ENCODE measurements at places on chromosomes 4 and X. TPM values are rescaled to one million over a fixed set of nuclear protein-coding genes. Genes with fewer than 3 reads are reported as not detected.
A peak's percentile ranks its signal among the peaks of the same experiment; 100 is the strongest.

DNA sequence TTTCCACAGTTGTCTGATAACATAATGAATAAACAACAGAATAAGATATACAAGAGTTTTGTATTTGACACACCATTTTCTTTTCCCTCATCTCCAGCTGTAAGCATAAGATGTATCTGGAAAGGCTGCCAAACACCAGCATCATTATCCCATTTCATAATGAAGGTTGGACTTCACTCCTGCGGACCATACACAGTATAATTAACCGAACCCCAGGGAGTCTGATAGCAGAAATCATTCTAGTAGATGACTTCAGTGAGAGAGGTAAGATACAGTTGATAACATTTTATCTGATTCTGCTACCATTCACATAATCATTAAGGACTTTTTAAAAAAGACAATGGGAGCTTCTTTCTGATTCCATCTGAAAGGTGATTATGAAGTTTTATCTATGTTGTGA is 535.2 kb downstream of the GALNTL6 start:
- no peak for DNase-seq

- DNase-seq: no peak
These were observed 62.0 kb downstream of the SLAIN2 start for GRCh38 chr4:48403358-48403757.

DNA sequence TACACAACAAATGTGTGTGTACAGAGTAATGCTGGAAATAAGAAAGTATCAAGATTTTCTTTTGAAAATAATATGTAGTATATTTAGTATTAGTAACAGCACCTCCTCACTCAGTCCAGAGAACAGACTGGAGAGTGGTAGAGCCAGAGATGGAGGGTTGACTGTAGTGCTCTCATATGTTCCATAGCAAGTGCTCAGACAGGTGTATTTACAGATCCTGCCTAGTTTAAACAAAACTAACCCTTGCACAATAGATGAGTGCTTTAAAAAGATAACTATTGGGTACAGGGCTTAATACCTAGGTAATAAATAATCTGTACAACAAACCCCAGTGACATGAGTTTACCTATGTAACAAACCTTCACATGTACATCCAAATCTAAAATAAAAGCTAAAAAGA is 381.0 kb upstream of the EMCN start:
- no peak for DNase-seq

DNA sequence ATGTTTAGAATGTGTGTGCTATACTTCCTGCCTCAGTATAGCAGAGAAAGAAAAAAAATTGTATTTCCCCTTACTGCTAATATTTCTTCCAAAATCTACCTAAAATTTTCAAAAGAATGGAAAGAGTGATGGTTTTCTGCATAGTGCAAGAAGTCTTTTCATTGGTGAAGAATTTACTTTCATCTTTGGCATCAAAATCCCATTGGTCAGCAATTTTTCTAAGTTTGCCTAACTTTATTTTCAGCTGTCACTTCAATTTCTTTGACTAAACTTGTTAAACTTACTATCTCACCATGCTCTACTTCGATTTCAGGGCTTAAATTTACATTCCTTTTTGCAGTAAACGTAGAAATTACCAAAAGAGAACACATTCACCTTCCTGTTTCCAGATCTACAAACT is 44.5 kb upstream of the MAGEB2 start:
- no peak for DNase-seq

GRCh38 chr4:5709207-5709575 is 832 bp upstream of the EVC2 start:
- no peak for DNase-seq

DNA sequence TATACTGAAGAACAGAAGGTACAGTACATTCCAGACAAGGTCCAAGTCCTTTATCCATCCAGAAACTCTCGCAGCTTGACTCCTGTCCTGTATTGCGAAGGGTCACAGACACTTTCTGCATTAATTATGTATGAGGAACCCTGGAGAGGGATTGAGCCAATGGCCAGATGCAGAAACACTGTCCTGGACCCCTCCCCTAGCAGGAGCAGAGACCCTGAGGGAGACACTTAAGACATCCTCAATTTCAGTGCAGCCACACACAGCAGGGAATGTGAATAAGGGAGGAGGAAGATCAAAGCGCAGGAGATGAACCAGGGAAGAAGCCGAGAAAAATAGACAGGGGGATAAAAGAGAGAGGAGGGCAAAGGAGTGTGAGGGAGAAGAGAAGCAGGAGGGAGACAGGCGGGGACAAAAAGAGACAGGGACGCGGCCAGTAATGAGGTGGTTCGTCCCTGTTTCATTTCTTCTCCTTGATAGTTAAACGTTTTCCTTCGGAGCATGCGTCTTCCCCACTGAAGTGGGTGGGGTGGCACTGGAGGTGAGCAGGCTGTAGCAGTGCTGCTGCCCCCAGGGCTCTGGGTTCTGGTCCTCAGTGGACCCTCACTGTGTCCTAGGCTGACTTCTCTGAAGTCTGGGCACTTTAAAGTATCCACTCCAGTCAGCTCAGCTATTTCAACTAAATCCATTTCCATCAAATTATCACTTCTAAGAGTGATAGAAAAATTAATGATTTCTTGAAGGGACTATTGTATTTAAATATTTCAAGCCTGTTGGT is 356.4 kb upstream of the NOCT start:
- peak; percentile 78 for DNase-seq

- peak; percentile 95 for DNase-seq
These were observed 41.3 kb downstream of the ABLIM2 start for GRCh38 chr4:8117278-8117682.

- DNase-seq: no peak
These were observed 392.4 kb upstream of the ATOH1 start for GRCh38 chr4:93436000-93436626.

DNA sequence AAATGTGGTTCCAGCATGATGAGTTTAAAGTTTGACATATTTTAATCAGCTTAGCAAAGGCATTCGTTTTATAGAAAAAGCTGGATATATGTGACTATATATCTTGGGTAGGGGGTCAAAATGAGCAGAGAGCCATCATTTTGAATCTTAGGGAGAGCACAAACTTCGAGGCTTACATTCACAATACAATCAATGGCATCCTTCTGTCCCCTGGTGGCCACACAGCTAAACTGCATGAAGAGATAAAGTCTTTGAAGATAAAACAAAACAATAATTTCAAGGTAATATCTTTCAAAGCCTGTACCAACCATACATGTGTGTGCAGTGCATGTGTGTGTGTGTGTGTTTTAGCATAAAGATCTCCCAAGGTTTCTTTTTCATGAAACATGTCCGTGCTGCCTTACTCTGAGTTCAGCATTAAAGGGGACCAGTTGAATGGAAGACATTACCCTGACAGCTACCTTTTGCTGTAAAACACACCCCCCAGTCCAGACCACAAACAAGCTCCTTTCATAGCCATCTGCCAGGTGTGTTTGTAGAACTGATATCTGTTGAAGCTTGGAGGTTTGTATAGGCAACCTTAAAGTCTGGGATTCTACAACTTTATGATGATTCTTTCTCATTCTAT is 22.0 kb downstream of the DYNLT3 start:
- DNase-seq: peak; percentile 74

GRCh38 chr4:142645475-142646108 is 200.5 kb downstream of the INPP4B start:
- no peak for DNase-seq

DNA sequence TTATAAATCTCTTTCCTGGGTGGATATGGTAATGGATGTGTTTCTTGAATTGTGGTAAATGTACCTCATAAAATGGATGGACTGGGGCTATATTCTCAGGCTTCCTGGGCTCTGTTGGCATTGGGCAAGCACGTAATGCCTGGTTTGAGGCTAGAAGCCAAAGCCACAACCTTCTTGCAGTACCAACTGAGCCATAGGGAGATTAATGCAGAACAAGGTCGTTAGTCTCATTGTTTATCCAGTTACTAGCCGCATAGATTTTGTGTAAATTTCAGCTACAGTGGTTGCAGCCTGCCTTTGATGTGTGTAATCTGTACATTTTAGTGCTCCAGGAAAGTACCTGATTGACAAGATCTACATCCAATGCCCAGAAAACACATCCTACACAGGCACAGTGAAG is 7.2 kb upstream of the LEF1 start:
- no peak for DNase-seq

Gene SLC25A5
- total RNA-seq: 281 TPM

Gene RIBC1
- 2.3 TPM for total RNA-seq

Gene EFHC2
- 1.3 TPM for total RNA-seq

Data from endodermal cell (in vitro differentiated cells).